ENCODE measurements at places on chromosomes 3 and 15.

GRCh38 chr3:149967086-149967685 lies 3.5 kb downstream of the PFN2 start:
- DNase-seq, result no peak

- no peak for DNase-seq
These were observed 219.5 kb downstream of the PLCH1 start for GRCh38 chr3:155525324-155525833.

GRCh38 chr3:45551214-45552010 lies 43.1 kb upstream of the LIMD1 start:
- DNase-seq, result no peak

DNA sequence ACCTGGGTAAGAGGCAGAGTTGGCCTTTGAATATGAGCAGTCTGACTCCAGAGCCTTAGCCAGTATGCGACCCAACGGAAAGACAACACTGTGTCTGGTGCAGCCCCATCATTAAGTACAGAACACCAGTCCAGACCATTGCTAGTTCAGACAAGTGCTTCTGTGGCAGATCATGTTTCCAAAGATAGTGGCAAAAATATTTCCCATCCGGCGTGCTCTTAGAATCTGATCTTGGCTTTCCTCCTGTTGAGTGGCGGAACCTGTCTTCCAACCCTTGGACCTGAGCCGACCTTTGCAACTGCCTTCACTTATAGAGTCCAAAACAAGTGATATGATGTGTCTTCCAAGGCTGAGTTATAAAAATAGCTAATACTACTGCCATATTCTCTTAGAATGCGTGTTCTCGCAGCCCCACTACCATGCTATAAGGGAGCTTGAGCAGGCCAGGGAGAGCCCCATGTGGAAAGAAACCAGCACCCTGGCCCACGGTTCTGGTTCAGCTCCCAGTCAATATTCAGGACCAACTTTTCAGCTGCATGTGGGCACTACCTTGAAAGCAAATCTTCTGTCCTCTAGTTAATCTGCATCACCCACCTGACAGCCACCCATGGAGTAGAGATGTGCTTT lies 322.4 kb upstream of the SLCO3A1 start:
- no peak for DNase-seq

DNA sequence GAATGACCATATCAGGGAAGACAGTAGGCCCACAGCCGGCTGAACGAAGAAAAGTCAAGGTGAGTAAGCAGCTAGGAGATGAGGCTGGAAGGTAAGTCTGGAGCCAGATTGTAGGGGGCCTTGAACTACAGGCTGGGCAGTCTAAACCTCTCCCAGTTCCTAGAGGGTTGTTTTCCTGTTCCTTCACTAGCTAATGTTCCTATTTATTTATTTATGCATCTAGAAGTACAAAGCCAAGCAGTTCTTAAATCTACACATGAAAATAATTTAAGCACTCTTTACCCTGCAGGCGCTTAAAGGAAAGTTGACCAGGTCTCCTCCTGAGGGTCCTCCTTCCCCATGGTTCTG lies 3.7 kb downstream of the ACAA1 start:
- no peak for DNase-seq

Measured in NCI-H1930 (cell line).